ENCODE measurements at places on chromosomes 1 and 21.

DNA sequence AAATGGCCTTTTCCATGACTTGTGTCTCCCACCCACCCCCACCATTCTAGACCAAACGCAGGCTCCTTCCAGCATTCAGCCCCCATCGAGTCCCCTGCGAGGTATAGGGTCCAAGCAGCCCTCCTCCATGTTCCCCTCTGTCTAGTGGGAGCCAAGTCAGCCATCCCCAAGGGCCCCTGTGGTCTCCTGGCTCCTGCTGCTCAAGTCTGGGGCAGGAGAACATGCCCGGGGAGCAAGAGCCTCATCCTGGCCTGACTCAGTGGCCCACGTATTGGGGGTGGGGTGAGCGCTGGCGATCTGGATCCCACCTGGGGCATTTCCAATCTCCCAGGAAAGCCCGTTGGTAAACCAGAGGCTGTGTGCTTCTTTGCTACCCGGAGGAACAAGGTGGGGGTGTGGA is 4.1 kb upstream of the PRDM16 start:
- no peak for DNase-seq

GRCh38 chr1:65703853-65704252 is 88.8 kb upstream of the PDE4B start:
- DNase-seq = no peak

GRCh38 chr1:175978926-175979325 is 228.2 kb downstream of the COP1 start:
- DNase-seq = no peak

DNA sequence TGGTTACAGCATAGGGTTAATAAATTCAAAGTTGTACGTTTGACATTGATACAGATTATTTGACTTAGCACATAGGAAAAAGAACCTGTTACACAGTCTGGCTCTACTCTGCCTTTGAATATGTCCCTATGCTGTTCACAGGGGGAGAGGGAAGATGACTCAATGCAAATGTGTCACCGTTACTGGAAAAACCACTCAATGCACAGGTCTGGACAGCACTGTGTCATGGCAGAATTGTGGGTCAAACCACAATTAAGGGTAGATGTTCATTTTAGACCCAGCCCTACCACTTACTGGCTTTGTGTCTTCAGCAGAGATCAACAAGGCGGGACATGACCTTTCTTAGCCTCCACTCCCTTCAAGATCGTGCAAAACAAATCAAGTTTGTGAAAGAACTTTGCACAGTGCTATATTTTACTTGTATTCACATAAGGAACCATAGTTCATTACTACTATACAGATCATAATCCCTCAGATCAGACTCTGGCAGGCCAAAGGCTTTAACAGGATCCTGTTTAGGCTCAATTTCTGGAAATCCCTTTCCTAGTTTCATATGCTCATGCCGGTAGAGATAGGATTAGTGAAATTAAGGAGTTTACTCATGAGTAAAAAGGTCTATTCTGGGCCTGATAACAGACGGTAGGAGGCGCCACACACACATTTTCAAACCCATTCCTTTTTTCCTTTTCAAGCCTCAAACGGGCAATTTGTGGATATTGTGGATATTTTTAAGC is 22.1 kb downstream of the EIF2D start:
- DNase-seq = no peak

GRCh38 chr1:26752519-26752918 is 35.2 kb upstream of the PIGV start:
- DNase-seq = no peak

GRCh38 chr21:16457498-16457897 is 727.7 kb downstream of the USP25 start:
- no peak for DNase-seq

DNA sequence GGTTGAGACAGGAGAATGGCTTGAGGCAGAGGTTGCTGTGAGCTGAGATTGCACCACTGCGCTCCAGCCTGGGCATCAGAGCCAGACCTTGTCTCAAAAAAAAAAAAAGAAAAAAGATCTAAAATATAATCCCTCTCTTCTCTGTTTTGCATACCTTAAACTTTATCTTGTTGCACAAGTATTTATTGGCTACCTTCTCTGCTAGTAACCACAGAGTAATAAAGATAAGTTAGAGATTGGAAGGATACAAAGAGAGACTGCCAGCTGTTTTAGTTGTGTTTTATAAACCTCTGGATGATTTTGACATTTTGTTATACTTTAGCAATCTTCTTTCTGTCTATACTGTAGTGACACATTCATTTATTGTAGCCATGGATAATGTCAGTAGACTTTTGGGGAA is 27.7 kb downstream of the AGO3 start:
- DNase-seq = no peak

DNA sequence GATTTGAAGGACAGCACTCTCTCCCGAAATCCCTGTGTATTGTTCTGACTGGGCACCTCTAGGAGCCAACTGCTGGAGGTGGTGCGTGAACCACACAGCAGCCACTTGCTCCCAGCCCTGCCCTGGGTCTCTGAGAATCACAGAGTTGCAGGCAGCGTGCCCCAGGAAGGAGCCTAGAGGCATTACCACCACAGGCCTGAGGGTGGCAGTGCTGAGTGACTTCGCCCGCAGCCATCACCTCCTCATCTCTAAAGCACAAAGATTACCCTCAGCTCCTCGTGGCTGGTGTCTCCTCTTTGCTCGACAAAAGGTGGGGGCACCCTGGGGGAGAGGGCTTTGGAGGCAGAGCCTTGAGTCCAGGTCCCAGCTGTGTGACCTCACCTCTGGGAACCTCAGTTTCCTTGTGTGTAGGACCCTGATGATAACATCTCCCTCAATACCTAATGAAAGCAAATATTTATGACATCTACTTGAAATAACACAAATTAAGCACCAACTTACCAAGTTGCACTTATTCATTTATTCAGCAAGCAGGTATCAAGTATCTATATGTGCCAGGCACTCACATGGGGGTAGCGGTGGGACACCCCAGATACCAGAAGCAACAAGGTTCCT is 86.3 kb downstream of the VWA5B1 start:
- DNase-seq = no peak

DNA sequence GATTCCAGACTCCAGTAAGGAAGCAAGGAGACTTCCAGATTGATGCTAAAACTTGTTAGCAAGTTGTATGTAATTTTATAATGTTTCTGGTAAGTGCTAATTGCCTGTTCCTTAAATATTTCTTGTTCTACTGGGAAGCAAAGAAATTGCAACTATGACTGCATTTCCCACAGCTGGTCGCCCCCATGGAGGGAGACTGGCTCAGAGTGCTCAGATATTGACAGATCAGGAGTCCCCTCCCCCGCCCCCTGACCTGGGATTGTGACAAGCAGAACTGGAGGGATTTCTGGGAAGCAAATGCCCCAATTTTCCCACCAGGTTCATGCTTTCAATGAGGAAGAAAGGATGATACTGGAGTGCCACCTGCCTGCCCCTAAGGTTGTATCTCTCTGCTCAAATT is 82.2 kb upstream of the HMGB4 start:
- DNase-seq = no peak

DNA sequence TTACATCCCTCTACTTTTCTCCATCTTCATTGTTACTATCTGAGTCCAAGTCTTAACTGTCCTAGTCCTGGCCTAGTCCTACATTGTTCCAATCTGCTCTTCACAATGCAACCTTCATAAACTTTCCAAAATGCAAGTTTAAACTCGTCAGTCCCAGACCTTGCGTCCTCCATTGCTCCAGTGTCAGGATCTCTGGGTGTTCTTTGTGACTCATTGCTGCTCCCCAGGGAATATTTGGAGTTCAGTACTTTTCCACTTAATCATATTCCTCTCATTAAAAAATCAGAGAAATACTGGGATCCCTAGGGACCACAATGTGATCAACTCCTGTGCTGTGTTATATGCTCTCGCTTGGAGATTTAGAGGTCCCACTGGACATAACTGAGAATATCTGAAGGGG is 18.0 kb upstream of the KPRP start:
- DNase-seq = no peak

- no peak for DNase-seq
Measured at GRCh38 chr1:25916460-25916859, 10.2 kb upstream of the STMN1 start.

DNA sequence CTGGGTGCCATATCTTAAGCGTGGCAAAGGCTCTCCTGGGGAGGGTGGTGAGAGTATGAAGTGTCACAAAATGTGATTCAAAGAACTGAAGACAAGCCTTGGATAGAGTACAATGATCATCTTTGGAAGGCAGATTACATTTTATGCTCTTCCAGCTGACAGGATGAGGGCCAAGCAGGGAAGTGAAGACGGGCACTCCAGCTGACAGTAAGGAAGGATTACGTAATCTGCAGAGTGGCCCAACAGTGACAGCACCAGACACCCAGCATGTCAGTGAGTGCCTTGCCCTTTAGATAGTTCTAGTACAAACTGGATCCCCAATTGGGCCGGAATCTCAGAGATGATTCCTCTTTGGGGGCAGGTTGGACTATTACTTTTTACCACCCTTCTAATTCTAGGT is 52.7 kb downstream of the UBE2T start:
- no peak for DNase-seq

DNA sequence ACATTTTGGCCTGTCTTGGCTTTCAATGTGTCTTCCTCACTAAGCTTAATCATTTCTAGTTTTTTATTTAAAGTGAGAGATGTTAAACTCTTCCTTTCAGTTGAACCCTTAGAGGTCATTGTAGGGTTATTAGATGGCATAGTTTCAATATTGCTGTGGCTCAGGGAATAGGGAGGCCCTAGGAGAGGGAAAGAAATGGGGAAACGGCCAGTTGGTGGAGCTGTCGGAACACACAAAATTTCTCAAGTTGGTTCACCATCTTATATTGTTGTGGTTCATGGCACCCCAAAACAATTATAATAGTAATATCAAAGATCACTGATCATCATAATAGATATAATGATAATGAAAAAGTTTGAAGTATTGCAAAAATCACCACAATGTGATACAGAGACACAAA is 31.4 kb upstream of the KAZN start:
- DNase-seq = peak; percentile 10

DNA sequence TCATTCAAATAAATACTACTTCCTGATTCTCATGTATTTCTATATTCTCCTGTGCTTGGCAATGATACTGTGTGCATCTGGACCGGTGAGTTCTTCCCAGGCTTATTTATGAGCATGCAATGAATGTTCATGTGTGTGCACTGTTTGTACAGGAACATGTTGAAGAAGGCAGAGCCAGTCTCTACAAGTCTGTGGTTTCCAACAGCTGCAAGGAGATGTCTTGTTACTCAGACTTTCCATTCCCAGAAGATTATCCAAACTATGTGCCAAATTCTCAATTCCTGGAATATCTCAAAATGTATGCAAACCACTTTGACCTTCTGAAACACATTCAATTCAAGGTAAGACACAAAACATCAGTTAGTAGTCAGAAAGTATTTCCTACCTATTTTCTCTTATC is 19.1 kb downstream of the FMO1 start:
- no peak for DNase-seq

DNA sequence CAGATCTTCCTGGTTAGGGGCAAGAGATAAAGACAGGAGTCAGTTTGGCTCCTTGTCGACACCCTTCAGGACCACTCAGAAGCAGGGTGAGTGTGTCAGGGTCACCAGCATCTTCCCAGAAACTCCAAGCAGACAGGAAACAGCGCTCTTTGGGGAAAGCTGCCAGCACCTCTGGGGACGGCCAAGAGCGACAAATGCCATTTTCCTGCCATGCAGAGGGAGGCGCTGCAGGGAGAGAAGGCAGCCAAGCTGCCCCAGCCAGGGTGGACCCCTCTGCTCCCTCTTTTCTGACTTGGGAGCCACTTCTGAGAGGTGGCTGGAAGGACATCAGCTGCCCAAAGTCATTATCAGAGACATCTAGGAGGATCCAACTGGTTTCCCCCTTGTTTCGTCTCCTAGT is 29.0 kb downstream of the SIM2 start:
- DNase-seq = no peak

GRCh38 chr1:214532070-214532469 is 19.3 kb downstream of the PTPN14 start:
- DNase-seq = no peak

DNA sequence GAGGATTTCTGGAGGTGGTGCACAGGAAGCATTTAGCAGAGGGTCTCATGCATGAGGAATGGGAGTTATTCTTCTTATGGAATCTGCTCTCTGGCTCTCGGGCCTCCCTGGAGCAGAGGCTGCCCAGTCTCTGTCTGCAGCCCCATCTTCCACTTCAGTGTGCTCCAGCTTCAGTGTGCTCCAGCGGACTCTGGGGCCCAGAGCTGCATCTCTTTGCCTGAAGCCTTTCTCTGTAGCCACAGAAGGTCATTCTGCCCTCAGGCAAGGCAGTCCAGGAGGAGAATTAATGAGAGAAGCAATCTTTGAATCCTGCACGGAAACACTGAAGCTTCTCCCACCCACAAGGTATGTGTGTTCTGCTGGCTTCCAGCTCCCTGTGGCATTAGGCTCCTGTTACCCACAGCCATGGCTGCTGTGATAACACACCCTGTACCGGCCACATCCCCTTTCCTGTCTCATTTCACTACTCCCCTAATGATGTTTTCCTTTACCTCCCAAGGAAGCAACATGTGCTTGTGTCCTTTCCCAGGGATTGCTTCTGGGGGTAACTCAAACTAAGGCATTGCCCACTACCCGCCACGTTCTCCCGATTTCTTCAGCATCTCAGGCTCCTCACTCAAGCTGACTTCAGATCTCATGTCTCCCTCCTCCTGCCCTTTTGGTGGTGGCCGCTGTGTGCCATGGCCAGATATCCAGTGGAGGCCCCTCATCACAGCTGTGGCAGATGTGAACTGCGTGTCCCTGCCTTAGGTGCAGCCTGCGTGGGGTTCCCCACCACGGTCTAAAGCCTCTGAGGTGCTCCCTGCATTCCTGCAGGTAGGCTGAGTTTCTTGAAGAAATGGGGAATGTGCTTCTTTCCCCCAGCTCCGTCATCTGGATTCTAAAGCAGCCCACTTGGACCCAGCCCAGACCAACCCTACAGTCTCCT is 181.2 kb upstream of the GALNT2 start:
- no peak for DNase-seq

All from NCI-H146 (cell line).